ENCODE measurements at places on chromosomes 13 and 19.
A peak's percentile ranks its signal among the peaks of the same experiment; 100 is the strongest.

DNA sequence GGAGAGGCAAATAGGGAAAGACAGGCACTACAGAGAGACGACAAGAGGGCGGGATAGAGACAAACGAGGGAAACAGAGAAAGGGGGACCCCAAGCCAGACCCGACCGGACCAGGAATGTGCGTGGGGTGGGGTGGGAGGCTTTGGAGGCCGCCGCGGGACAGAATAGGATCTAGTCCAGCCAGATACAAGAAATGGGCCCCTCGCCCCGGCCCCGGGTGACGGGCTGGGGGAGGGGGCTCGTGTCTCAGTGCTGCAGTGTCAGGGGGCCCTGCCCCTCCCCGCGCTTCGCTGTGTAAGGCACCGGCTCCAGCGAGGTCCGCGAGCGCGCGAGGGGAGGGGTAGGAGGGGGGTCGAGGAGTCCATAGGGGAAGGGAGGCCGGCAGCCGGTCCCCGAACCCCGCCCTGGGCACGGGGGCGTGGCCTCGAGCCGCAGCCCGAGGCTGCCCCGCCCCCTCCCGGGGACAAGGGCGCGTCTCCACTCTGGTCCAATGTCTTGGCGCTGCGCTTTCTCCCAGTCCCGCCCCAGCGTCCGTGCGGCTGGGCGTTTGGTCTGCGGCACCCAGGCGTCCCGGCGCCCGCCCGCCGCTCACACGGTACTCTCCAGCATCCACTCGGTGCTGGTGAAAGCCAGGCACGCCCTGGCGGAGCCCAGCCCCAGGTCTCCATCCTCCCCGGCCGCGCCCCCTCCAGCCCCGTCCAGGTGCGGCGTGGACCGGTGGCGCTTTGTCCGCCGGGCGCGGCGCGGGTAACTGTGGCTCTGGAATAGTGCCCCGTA, 11.0 kb downstream of the IFNL1 start:
- peak; percentile 12 for ATAC-seq

DNA sequence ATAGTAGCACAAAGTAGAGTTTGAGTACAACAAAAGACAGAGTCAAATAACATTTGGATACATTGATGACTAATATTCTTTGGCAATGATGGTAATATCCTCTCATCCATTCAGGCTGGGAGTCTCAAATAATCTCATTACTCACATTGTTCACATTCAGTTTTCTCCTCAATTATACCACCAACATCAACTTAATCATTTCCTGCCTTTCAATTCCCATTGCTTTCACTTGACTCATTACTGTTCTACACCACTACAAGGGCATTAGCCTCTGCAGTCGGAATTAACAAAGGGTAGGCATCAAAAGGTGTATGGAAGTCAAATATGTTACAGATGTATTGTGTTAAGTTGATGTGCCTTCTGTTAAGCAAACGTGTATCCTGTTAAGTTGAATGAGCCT, 518.4 kb upstream of the SLITRK1 start:
- no peak for ATAC-seq

DNA sequence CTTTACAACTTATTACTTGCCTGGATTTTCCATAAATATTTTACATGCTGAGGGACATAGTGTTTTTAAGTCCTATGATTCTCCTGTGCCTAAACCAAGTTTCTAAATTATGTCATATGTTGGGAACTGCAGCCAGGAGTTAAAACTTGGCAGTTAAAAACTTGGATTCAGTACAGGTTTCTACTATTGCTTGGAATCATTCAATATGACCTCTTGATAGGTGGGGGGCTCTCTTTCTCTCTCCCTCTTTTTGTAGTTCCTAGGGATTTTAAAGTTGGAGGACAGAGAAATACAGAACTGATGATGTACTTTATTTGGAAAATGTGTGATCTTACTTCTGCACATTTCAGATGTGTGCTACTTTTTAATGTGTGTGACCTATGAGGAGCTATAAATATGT, 4.7 kb downstream of the CSNK1A1L start:
- no peak for ATAC-seq

- no peak for ATAC-seq
Observed at GRCh38 chr19:31378404-31378803, 29.2 kb upstream of the TSHZ3 start.

DNA sequence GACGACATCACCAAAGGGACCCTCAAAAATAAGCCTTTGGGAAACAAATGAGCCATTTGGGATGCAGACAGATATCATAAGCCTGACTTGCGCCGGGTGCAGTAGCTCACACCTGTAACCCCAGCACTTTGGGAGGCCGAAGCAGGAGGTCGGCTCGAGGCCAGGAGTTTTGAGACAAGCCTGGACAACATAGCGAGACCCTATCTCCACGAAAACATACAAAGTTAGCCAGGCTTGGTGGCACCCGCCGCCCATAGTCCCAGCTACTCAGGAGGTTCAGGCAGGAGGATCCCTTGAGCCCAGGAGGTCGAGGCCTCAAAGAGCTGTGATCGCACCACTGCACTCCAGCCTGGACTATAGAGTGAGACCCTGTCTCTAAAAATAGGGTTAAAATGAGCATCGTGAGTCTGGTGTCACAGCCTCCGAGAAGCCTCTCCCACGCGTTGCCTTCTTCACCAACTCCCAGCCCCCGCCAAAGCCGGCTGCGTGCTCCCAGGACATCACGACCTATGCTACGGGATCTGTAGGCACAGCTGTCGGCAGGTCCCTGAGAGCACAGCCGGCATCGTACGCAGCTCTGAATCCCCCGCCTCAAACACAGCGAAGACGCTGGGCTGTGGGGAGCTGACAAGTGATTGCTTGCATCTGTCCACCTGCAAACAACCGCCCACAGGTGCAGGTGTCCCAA, 1.6 kb downstream of the REXO1 start:
- ATAC-seq = no peak

DNA sequence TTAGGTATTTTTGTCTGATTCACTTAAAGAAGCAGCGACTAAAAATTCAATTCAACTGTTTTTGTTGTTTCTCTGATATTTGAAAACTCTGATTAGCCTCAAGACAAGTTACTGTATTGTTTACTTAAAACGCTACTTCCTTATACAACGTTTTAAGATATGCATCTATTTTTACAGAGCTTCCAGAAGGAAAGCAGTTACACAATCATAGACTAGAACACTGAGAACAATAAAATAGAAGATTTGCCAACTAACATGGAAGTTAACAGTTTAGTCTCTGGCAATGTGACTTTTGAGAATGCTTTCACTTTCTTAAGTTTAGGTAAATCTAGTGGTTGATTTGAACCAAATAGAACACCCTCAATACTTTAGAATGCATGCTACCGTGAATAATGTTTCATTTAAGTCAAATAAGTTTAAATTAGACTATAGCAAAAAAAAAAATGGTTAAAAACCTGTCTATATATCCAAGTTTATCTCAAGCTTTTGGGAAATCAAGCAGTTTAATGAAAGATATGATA, 614.8 kb downstream of the DACH1 start:
- no peak for ATAC-seq

- no peak for ATAC-seq
Observed at GRCh38 chr13:46622630-46623256, 69.8 kb downstream of the LRCH1 start.

DNA sequence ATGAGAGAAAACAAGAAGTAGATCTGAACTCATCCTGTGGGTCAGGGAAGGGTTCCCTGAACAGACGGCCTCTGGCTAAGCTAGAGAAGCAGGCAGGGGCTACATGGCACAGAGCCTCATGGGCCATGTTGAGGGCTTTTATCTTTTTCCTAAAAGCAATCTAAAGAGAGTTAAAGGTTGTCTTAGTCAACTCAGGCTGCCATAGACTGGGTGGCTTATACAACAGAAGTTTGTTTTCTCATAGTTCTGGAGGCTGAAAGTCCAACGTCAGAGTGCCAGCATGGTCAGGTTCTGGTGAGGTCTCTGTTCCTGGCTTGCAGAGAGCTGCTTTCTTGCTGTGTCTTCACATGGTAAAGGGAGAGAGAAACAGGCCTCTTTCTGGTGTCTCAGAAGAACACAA, 2.9 kb upstream of the MBNL2 start:
- ATAC-seq = no peak

GRCh38 chr13:50747737-50748350, 95.6 kb downstream of the DLEU7 start:
- no peak for ATAC-seq

GRCh38 chr19:38502410-38503076, 69.1 kb downstream of the RYR1 start:
- no peak for ATAC-seq
